ENCODE measurements at places on chromosomes 3 and 15. TPM values are rescaled to one million over a fixed set of nuclear protein-coding genes. Genes with fewer than 3 reads are reported as not detected.

Gene ITIH1
- 0.12 TPM for total RNA-seq

Gene AGBL1
- total RNA-seq = not detected

Gene GBE1
- 25.9 TPM for total RNA-seq

Gene TM2D3
- total RNA-seq = 16.8 TPM

Gene ATP13A5
- 0.12 TPM for total RNA-seq

Gene C3orf22
- not detected for total RNA-seq

Gene STARD9
- total RNA-seq = 1.2 TPM

Gene PCSK6
- 6.7 TPM for total RNA-seq

Gene TRPM1
- not detected for total RNA-seq

Gene ZNF80
- not detected for total RNA-seq

GRCh38 chr3:145144361-145144760 lies 1016.6 kb downstream of the PLOD2 start:
- ATAC-seq = no peak

- no peak for ATAC-seq
Observed at GRCh38 chr3:170497207-170498095, 78.8 kb downstream of the CLDN11 start.

DNA sequence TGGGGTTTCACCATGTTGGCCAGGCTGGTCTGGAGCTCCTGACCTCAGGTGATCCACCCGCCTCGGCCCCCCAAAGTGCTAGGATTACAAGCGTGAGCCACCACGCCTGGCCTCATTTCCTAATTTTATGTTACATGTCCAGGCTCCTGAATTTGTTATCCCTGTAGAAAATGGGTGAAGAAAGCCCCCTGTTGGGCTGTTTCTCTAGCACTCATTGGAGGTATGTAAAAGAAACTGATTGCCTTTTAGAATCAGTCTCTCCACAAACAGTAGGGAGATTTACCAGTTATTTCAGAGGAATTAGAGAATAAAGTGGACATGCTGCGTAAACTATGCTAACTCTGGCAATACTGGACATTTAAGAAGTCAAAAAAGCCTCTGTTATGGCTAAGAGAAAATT lies 364.1 kb upstream of the TBL1XR1 start:
- ATAC-seq = no peak

DNA sequence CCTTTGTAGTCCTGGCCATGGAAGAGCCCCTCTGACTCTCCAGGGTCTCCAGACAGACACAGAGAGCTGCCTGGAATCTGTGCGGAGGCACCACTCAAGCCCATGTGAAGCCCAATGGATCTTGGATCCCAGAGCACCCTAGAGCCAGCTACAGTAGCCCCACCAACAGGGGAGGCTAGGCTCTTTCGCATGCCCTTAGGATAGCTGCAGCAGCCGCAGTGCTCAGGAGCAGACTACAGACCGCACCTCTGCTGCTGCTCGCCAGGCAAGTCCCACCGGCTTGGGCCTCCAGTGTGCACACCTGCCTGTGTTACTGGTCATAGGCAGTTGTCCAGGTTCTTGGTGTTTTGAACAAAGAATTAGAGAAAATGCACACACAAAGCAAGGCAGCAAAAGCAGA lies 131.6 kb downstream of the SPATA16 start:
- no peak for ATAC-seq

- no peak for ATAC-seq
Observed at GRCh38 chr3:24387493-24387892, 107.2 kb downstream of the THRB start.

DNA sequence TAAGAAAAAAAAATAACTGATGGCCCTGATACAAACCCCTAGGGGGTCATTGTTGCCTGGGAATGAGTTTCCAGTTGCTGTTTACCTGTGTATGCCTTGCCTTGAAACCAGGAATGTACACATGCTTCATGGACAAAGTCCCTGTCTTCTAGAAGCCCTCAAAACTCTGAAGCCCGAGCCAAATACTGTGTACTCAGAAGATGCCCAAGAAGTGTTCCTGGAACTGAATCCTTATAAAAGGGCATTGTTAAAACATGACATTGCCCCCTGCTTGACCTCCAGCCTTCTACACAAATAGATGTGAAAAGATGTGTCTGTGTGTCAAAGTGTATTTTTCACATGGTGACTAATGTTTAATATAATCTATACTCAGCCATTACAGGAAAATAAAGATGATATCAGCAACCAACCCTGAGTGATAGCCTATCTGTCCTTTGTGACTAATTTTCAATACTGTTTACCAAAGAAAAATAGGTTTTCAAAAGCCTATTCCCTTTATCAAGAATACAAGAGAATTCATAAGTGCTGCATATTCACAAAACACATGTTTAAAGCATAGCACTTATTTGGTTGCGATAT lies 325.9 kb downstream of the MECOM start:
- ATAC-seq = no peak

- ATAC-seq = peak; percentile 82
Observed at GRCh38 chr15:97893967-97894366, 66.5 kb upstream of the ARRDC4 start.

GRCh38 chr15:50390554-50391264 lies 33.5 kb upstream of the USP8 start:
- peak; percentile 67 for ATAC-seq

DNA sequence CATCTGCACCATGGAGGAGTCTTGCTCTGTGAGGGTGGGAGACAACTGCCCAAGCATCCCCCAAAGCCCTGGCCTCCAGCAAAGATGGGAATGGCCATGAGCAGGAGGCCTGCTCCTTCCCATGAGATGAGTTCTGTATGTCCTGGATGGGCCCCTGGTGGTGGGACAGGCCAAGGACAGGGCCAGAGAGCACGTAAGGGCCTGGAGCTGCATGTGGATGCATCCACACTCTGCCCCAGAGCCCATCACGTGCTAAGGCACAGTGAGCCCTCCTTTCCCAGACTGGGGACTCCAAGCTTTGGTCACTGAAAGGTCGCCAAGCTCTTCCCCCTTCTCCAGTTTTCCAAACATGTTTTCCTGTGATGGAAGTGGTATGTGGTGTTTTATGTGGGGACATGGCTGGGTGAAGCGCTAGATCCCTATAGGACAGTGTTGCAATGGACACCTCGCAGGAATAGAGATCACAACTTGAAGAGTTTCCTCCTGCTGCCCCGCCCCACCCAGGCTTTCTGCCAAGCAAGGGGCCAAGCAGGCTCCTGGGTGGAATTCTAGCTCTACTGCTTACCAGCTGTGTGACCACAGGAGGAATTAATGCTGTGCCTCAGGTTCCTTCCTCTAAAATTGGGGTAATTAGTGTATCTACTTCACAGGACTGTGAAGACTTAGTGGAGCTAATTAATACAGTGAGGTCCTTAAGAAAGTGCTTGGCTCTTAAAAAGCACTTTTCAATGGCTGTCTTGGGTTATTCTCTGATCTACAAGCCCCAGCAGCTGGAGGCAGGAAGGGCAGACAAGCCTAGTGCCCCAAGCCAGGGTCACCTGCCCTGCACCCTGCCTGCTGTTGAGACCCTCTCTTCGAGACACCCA lies 106.4 kb upstream of the RPL32 start:
- peak; percentile 57 for ATAC-seq

DNA sequence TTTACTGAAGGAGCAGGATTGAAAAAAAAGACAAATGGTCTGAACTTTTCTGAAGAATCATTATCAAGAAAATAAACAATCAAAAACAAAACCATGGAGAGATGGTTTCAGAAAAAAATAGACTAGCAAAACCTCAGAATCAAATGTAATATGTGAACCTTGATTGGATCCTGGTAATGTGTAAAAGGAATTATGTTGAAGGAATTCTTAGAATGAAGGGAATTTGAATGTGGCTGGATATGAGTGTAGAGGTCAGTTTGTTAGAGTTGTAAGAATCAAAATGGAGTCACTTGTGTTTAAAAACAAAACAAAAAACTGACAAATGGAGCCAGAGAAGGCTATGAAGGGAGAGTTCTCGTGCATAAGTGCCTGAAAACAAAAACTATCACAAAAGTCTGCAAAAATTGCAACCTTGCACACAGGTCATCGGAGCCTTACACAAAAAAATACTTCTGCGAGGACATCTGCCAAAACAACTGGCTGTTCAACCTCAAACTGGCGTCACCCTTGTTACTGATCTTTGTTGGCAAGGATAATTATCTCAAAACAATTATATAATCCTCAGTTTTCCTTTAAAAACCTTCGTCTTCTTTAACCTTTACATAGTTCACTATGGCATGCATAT lies 19.1 kb upstream of the ATP13A3 start:
- no peak for ATAC-seq

- no peak for ATAC-seq
Observed at GRCh38 chr15:45333550-45333949, 44.8 kb downstream of the GATM start.

- ATAC-seq = no peak
Observed at GRCh38 chr3:197511853-197512635, 43.7 kb downstream of the BDH1 start.

- no peak for ATAC-seq
Observed at GRCh38 chr3:84925571-84925970, 33.2 kb upstream of the CADM2 start.

GRCh38 chr3:144167634-144168033 lies 196.0 kb downstream of the DIPK2A start:
- ATAC-seq = no peak

DNA sequence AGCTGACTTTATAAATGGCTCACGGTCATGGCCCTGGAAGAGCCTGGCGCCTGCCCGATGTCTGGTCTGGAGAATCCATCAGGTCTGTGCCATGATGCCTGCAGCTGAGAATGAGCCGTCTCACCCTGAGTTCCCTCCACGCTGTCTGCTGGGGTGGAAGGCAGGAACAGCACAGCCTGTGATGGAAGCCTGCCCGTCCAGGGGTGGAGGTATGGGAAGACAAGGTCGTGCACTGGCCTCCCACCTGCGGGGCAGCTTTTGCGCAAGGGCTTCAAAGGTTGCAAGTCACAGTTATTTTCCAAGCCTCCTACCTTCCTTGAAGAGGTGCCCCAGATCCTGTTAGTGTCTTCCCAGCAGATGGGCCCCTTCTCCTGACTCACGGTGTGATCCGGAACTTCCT lies 275.5 kb downstream of the FAM43A start:
- no peak for ATAC-seq

- no peak for ATAC-seq
Observed at GRCh38 chr15:25674913-25675312, 188.2 kb downstream of the ATP10A start.

GRCh38 chr3:114858329-114858728 lies 288.8 kb downstream of the ZBTB20 start:
- no peak for ATAC-seq

DNA sequence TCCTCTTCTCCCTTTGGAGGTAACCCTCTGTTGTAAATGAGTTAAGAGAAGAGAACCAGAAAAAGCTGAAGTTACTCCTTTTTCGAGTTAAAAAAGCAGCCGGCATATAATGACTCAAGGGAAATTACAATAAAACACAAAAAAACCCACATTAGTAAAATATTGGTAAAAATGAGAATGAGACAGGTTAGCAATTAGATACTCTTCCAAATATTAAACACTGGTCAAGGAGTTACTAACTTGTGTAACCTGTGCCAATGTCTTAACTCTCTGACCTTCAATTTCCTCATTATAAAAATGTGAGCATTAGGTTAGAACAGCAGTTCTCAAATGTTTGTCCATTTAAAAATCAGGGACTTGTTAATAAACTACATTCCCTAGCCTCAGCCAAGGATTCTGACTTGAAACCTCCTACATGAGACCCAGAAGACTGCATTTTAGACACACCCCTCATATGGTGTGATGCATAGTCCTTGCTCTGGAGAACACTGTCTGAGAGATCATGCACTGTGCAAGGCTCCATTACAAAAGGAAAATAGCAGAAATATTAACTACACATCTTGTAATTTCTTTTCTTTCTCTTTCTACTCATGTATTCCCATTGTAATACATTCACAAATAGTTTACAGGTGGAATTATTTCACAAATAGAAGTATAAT lies 42.7 kb upstream of the TOP2B start:
- no peak for ATAC-seq

- ATAC-seq = no peak
Observed at GRCh38 chr15:77546050-77546501, 86.6 kb downstream of the LINGO1 start.

GRCh38 chr3:52939600-52939999 lies 42.3 kb upstream of the STIMATE start:
- no peak for ATAC-seq

- no peak for ATAC-seq
Observed at GRCh38 chr3:179977356-179977755, 59.4 kb downstream of the PEX5L start.

- no peak for ATAC-seq
Observed at GRCh38 chr15:49131403-49131802, 24.0 kb downstream of the COPS2 start.

GRCh38 chr3:52978109-52978754 lies 67.6 kb downstream of the SFMBT1 start:
- no peak for ATAC-seq
